ENCODE measurements at places on chromosomes 16 and 17. TPM values are rescaled to one million over a fixed set of nuclear protein-coding genes. Genes with fewer than 3 reads are reported as not detected.

SGCA gene
- 155 TPM for total RNA-seq

MGAT5B gene
- total RNA-seq = not detected

METTL2A gene
- 17.8 TPM for total RNA-seq

LRRC37A gene
- 1.5 TPM for total RNA-seq

BMERB1 gene
- 55.0 TPM for total RNA-seq

MAPK8IP3 gene
- 80.3 TPM for total RNA-seq

RPL13 gene
- 1,029 TPM for total RNA-seq

ARHGDIG gene
- 14.9 TPM for total RNA-seq

SYCE1L gene
- total RNA-seq = 2.1 TPM

GP1BA gene
- total RNA-seq = not detected

TEX14 gene
- total RNA-seq = 0.15 TPM

PLXDC1 gene
- total RNA-seq = 15.8 TPM

FBXO39 gene
- not detected for total RNA-seq

GJC1 gene
- total RNA-seq = 18.6 TPM

RFFL gene
- total RNA-seq = 8.5 TPM

PIK3R5 gene
- 2.5 TPM for total RNA-seq

OTOP3 gene
- not detected for total RNA-seq

C16orf74 gene
- 1.7 TPM for total RNA-seq

ADAMTS18 gene
- total RNA-seq = not detected

PIRT gene
- total RNA-seq = not detected

CISD3 gene
- 87.9 TPM for total RNA-seq

CCDC78 gene
- 0.50 TPM for total RNA-seq

NEK8 gene
- 0.94 TPM for total RNA-seq

DPEP3 gene
- total RNA-seq = not detected

TBC1D3B gene
- total RNA-seq = 2.8 TPM

CCDC200 gene
- not detected for total RNA-seq

TEKT5 gene
- not detected for total RNA-seq

PRAC2 gene
- total RNA-seq = not detected

STRADA gene
- total RNA-seq = 16.0 TPM

SPATA22 gene
- total RNA-seq = 0.50 TPM

LGALS9B gene
- not detected for total RNA-seq

MT1G gene
- total RNA-seq = not detected

SMTNL2 gene
- 47.4 TPM for total RNA-seq

OR3A3 gene
- not detected for total RNA-seq

USP22 gene
- total RNA-seq = 144 TPM

CD68 gene
- total RNA-seq = 26.6 TPM

ADCY9 gene
- 53.5 TPM for total RNA-seq

NPIPB13 gene
- total RNA-seq = 3.5 TPM

ULK2 gene
- total RNA-seq = 17.7 TPM

CTRB2 gene
- total RNA-seq = not detected

ABCA9 gene
- total RNA-seq = 21.5 TPM

TP53TG3F gene
- total RNA-seq = not detected

DERL2 gene
- total RNA-seq = 27.0 TPM

Measured in left ventricle myocardium superior (tissue), 1 donor.